ENCODE measurements at places on chromosomes 11 and 22.

DNA sequence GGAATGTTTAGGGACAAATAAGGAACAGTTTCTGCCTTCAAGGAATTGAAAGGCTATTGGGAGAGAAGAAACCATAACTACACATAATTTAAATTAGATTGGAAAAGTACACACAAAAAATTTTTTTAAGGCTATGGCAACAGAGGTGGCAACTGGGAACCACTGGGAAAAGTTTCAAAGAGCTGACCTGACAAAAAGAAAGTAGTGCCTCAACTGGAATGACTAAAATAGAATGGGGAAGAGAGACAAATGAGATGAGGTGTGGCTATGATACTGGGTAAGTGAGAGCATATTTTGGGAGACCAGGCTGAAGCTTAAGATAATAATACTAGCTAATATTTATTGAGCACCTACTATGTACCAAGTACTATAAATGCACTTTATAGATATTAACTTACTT lies 2.9 kb upstream of the AKIP1 start:
- no peak for DNase-seq

DNA sequence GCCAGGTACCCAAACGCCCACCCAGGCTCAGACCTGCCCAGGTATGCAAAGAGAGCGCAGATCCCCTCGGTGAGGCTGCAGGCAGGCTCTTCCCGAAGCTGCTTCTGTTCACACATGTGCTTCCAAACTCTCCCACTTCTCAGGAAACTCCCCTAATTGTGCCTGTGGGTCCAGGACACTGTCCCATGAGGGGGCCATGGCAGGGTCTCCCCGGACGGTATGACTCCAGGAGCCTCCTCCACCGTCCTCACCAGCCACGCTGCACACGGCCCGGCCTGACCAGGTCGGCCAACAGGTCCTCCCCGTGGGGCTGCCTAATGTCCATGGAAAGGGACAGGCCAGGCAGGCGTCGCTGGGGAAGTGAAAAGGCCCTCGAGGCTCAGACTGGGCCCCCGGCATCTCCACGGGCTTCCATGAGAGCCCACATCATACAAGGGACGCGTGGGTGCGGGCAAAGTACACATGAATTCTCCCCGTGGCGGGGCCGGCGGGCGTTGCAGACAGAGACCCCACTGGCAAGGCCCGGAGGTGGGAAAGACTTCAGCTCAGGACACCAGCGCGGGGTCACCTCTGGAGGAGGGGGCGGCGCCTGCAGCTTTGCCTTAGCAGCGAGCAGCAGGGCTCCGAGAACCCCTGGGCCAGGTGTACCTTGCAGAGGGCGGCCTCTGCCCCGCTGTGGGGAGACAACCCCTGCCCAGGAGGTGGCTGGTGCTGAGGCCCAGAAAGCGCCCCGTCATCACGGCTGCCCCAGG lies 526.1 kb downstream of the BRD1 start:
- DNase-seq: no peak

DNA sequence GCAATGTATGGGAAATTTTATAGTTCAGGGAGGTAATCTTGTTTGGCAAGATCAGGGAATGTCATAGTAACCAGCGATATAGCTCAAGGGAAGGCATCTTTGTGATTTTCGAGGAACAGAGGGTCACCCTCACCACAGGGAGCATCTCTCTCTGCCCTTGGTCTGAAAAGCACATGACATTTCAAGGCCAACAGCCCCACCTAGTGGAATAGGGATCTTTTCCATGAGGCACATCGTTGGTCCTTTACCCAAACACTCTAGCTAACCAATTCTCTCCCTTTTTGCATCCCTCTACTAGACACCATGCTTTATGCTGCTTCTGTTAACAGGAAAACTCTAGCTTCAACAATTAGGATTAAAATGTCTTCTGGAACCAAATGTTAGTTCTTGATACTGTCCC lies 179.0 kb downstream of the GRM5 start:
- peak; percentile 9 for DNase-seq

DNA sequence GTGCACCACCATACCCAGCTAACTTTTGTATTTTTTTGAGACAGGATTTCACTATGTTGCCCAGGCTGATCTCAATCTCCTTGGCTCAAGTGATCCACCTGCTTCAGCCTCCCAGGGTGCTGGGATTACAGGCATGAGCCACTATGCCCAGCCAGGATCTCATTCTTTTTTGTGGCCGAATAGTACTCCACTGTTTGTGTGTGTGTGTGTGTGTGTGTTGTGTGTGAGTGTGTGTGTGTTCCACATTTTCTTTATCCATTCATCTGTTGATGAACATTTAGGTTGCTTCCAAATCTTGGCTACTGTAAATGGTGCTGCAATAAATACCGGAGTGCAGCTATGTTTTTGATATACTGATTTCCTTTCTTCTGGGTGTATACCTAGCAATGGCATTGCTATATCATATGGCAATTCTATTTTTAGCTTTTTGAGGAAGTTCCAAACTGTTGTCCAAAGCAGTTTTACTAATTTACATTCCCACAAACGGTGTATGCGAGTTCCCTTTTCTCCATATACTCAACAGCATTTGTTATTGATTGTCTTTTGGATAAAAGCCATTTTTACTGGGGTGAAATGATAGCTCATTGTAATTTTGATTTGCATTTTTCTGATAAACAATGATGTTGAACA lies 105.4 kb downstream of the TTC28 start:
- no peak for DNase-seq

DNA sequence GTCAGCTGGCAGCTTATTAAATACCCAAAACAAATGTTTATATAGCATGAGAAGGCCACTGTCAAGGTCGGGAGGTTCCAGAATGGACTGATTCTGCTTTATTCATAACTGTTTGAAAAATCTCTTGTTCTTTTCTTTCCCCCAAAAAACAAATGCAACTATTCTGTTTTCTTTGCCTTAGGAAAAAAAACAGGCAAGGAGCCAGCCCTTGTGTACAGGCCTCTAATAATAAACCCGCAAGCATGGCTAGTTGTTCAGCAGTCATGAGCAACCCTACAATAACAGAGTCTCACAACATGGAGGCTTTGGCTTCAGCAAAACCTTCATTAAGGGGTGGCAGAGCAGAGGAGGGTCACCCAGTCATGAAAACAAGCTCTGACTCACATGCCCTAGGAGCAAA lies 191.7 kb downstream of the KIRREL3 start:
- DNase-seq: no peak

- no peak for DNase-seq
Observed at GRCh38 chr11:75264356-75264755, 23.8 kb downstream of the TPBGL start.

- DNase-seq: no peak
Observed at GRCh38 chr11:14551380-14551779, 31.2 kb upstream of the PSMA1 start.

GRCh38 chr11:105821372-105821771 lies 200.7 kb downstream of the MSANTD4 start:
- no peak for DNase-seq

DNA sequence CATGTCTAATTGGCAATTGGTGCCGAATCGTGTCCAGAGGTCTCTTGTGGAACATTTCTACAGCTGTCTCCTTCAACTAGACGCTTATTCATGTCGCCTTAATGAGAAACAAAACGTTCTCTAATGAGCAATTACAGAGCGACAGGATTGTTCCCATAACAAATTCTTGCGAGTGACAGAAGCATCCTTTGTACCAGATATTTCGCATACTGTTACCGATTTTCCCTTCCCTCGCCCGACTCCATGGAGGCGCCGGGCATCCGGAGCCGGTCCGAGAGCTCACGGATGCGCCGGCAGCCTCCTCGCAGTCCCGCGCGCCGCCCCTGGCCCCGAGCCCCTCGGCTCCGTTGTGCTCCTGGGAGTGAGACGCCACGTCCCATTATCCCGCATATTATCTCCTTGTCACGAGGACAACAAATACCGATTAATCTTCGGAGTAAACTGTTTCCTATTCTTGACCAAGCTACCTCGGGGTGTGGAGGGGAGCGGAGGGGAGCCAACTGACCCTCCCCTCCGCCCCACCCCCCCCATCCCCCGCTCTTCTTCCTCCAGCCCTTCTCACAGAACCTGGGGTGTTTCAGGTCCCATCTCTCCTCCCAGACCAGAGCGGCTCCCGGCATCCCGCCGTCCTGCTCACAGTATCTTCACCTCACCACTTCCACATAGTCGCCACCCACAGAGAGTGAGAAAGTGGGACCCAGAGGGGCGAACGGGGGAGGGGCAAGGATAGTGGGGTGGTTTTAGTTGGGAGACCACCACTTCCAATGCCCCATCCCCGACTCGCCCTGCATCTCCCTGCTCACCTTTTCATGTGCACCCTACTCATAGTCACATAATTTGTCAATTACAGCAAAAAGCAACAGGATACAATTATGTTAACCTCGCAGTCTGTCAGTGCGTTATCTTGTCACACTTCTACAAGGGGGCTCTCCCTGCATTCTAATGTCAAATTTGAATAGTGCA lies 11.4 kb downstream of the PAX6 start:
- DNase-seq: no peak

DNA sequence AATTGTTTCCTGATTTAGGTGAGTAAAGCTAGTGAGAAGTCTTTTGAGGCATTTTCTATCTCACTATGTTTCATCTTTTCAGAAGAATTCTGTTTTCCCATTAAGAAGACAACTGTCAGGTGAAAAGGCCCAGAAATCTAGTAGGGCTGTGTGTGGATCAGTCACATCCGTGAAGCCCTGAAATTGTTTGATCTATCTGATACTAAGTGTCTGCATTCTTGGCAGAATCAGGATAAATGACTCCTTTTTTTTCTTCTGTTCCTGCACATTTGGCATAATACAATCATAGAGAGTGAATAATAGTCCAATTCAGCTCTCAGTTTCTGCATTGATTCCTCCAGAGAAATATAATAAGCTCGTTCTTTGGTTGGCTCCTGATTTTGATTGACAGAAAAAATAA lies 208.3 kb downstream of the NAV2 start:
- DNase-seq: no peak

DNA sequence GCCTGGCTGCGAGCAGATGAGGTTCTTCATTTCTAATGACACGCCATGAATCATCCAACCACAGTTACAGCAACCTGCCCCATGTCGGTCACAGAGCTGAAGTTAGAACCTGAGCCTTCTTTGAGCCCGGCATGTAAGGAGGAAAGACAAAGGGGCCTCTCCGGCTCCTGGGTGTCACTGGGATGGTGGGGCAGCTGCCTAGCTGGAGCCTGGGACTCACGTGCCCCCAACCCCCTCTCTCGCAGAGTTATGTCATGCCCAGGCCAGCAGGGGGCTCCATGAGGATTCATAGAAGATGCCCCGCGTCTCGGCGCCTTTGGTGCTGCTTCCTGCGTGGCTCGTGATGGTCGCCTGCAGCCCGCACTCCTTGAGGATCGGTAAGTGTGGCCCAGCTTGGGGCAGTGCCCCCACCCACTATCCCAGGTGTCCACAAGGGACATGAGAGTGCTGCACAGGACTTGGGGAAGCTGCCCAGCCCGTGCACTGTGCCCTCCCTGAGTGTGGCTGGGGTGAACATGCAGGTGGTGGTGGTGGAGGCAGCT lies 148.5 kb downstream of the GRIK4 start:
- no peak for DNase-seq

DNA sequence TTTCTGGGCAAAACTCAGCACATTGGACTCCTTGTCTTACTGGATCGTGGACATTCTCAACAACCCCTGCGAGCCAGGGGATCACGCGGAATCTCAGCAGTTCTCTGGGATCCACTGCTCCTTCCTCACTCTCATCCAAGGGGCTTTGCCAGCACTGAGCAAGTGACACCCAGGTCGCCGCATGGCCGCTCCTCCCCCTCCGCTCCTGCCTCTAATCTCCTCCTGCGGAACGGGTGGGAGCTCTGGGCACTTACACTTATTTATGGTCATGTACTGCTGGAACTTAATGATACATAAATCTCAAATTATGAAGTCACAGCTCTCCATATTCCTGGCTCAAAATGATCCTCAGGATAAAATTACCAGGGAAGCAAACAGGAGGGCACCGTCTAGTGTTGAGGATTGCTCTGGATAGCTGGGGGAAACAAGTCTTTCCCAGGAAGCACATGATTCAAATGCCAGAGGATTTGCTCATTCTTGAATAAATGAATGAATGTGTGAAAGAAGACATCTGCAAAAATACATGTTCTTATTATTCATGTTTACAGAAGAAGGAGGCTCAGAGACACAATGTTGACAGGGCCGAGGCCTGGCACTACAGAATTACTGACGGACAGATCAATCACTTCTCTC lies 1077.3 kb downstream of the TBC1D22A start:
- DNase-seq: no peak

DNA sequence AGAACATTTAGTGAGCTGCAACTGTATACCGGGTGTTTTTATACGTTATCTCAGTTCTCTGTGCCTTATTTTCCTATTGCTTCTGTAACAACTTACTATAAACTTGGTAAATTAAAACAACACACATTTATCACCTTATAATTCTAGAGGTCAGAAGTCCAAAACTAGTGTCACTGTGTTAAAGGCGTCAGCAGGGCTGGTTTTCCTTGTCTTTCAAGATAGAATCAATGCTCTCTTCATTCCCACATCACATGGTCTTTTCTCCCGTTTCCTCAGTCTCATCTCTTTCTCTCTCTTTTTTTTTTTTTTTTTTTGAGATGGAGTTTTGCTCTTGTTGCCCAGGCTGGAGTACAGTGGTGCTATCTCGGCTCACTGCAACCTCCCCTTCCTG lies 36.1 kb downstream of the MB start:
- no peak for DNase-seq

DNA sequence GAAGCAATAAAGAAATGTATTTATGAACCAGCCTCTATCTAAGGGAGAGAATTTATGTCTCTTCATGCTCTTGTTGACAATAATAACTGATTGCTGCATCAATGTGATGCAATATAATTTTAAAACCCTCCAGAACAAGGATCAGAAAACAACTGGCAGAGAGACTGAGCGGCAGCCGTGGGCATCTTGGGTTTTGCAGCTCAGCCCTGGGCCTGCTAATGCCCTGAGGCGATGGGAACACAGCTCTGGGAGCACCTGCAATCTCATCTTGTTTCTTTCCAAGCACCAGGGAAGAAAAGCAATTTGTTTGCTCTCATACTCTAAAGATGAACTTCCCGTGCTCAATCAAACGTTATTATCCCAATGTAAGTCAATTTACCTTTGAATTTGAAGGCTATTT lies 245.7 kb downstream of the ST3GAL4 start:
- no peak for DNase-seq

GRCh38 chr11:71200172-71200716 lies 52.1 kb downstream of the SHANK2 start:
- no peak for DNase-seq

GRCh38 chr11:71251761-71252268 lies 562 bp downstream of the SHANK2 start:
- DNase-seq: no peak

- no peak for DNase-seq
Observed at GRCh38 chr11:79264284-79264683, 176.5 kb downstream of the TENM4 start.

GRCh38 chr11:120658071-120658423 lies 146.5 kb downstream of the GRIK4 start:
- no peak for DNase-seq

- DNase-seq: no peak
Observed at GRCh38 chr11:75715688-75716087, 1.9 kb upstream of the MOGAT2 start.

- no peak for DNase-seq
Observed at GRCh38 chr11:70668204-70669202, 270.2 kb downstream of the CTTN start.

GRCh38 chr11:85805387-85805786 lies 5.6 kb downstream of the SYTL2 start:
- no peak for DNase-seq

- DNase-seq: no peak
Observed at GRCh38 chr22:28736301-28737155, 5.1 kb downstream of the CHEK2 start.

- DNase-seq: no peak
Observed at GRCh38 chr11:11882539-11882938, 40.8 kb downstream of the USP47 start.

- DNase-seq: no peak
Observed at GRCh38 chr11:96781082-96781481, 391.3 kb downstream of the JRKL start.

All from fibroblast of skin of left quadriceps (primary cell).